ENCODE measurements at places on chromosomes 5 and 9.

- no peak for DNase-seq
Measured at GRCh38 chr5:56482363-56482762, 249.2 kb upstream of the ANKRD55 start.

DNA sequence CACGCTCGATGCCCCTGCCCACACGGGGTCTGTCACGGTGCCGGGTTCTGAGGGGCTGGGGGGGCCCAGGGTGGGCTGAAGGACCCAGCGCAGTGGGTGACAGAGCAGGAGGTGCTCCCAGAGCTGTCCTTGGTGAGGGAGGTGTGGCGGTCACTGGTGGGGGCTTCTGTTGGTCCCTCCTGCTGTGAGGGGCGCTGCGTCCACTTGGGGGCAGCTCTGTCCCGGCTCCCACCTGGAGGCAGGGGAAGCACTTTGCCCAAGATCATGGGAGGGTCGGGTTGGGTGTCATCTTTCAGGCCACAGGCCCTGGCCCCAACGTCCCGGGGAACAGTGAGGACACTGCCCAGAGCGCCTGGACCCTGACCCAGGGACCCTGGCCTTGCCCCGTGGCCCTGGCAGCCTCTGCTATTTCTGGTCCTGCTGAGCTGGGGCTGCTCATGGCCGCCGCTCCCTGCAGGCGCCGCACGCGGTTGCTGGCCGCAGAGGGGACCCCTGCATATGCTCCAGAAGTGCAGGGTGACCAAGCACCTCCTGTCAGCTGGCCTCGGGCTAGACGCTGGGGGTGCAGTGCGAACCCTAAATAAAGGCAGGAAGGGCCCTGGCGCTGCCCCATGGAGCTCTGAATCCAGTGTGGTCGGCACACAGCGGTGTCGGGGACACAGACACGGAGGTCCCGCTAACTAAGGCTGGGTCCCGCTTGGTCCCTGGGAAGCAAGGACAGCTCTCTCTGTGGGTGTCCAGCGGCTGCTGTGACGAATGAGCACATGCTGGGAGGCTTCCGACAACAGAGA lies 11.6 kb upstream of the RNU6ATAC start:
- DNase-seq, result no peak

DNA sequence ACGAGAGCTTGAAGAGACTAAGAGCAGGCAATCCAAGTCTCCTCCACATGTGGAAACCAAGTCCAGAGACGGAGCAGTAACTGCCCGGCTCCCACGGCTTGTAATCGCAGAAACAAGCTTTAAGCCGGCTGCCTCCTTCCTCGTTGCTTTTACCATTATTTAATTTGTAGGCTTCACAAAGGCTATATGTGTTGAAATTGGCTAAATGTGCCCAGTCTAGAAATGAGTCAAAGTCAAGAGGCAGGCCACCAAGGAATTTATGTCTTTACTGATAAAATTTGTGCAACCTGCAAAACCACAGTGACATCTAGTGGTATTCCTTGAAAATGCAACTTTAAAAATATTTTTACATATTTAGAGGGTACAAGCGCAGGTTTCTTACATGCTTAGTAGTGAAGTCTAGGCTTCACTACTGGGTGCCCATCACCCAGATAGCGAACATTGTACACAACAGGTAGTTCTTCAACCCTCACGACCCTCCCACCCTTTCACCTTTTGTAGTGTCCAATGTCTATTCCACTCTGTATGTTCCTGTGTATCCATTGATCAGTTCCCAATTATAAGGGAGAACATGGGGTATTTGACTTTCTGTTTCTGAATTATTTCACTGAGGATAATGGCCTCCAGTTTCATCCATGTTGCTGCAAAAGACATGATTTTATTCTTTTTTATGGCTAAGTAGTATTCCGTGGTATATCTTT lies 33.5 kb upstream of the EBF1 start:
- no peak for DNase-seq

DNA sequence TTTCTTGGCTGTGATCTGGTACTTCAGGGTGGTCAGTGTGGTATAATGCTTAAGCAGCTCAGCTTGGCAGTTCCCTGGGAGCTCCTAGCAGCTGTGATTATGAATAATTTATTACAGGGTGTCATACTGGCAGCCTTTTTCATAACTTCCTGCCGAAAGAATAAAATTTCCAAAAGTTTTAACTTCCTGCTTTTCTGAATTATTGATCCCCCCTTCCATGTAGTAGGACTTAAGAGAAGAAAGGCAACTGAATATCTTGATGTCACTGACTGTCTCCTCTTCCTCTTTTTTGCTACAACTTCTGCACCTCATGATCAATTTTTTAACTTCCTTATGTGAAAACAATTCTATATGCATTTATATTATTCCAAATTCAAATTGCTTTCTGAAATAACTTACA lies 74.3 kb upstream of the SPEF2 start:
- no peak for DNase-seq

DNA sequence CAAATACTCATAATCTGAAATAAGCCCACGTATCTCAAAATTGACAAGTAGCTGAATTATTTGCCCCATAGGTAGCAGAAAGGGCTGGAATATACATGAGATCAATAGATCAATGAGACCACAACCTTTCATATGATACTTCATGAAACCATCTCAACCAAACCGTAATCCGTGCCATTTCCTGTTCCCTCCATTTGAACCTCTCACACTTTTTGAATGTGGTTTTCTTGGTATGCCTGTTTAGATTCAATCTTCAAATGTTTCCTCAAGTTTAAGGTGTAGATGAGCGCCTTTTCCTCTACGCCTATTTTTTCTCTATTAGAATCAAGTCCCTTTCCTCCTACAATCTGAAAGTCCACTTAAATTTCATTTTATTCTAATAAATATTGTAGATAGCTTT lies 805.5 kb downstream of the EFNA5 start:
- DNase-seq, result no peak

DNA sequence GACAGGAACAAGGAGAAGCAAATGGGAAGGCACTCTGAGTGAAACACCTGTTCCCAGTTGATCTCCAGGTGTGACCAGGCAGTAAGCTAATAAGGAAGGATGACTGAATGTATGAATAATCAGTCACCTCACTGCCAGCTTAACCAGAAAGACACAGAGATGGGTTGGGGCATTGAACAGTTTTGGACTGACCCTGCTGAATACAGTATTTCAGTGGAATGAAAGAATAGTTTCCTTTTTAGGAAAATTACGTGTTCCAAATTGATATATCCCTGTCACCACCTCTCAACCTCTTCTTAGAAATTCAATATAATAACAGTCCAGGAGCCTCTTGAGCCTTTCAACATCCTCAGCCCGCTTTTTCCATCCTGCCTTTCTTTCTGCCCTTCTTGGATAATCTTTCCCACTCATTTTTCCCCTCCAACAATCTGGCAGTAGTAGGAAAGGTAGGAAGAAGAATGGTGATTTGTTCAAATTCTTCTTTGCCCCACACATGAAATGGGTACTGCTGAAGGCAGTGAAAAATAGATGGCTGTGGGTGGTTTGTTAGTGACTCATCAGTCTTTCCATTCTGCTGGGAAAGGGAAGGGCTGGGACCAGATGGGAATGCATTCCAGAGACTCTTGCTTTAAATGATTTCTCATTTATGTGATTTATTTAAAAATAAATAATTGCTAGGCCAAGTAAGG lies 117.9 kb downstream of the ZSWIM6 start:
- no peak for DNase-seq

GRCh38 chr9:126347911-126348760 lies 21.5 kb downstream of the MVB12B start:
- no peak for DNase-seq

- DNase-seq, result no peak
Measured at GRCh38 chr5:39214912-39215709, 4.3 kb downstream of the FYB1 start.

GRCh38 chr5:179368126-179368805 lies 23.0 kb upstream of the ADAMTS2 start:
- DNase-seq, result no peak

DNA sequence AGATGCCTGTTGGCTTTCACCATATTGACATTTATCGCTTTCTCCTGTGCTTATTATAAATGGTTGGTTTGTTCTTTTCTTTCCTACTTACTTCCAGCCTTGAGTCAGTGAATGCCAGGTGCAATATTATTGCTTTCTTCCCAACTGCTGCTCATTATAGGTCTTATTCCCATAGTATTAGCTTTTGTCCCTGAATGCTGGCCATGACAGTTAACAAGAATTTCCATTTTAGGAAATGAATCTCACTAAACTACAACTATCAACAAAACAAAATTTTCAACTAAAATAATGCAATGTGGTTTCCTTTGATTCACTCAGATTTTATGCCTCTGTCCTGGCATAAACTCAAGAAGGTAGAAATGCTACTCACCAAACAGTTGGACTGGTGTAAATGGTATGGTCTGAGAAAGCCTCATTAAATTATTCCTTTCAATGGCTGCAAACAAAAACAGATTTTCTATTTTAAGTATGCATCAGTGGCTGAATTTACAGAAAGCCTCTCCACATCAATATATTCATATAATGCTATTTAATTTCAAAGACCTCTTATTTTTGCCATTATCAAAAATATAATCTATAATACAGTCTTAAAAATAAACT lies 145.4 kb downstream of the TRPM6 start:
- no peak for DNase-seq

- no peak for DNase-seq
Measured at GRCh38 chr5:140966293-140967225, at the start of gene PCDHAC2. Gene PCDHAC2 (plus strand): TSS chr5:140966476. CDS start chr5:140966767, 291 bp downstream.

- DNase-seq, result no peak
Measured at GRCh38 chr5:165263536-165263935, 1758.1 kb downstream of the MAT2B start.

DNA sequence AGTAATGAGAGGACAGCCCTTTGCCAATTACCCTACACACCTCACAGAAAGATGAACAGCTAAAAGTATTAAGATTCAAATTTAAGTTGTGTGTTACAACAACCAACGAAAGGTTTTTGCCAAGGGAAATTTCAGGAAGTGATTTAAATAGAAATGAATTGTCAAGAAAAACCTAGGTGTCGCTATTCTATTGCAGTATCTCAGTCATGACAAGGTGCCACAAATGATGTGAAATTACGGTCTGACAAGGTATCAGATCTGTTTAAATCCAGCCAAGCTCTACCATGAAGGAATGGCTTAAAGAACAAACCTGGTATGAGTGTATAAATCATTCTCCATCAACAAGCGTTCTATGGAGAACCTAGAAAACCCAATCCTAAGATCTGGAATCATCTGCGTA lies 189.7 kb downstream of the ATPSCKMT start:
- no peak for DNase-seq

GRCh38 chr5:15692706-15693381 lies 192.9 kb downstream of the FBXL7 start:
- DNase-seq, result no peak

GRCh38 chr5:129367883-129368282 lies 92.2 kb upstream of the ADAMTS19 start:
- no peak for DNase-seq

GRCh38 chr5:133381571-133382365 lies 230.6 kb downstream of the FSTL4 start:
- no peak for DNase-seq

DNA sequence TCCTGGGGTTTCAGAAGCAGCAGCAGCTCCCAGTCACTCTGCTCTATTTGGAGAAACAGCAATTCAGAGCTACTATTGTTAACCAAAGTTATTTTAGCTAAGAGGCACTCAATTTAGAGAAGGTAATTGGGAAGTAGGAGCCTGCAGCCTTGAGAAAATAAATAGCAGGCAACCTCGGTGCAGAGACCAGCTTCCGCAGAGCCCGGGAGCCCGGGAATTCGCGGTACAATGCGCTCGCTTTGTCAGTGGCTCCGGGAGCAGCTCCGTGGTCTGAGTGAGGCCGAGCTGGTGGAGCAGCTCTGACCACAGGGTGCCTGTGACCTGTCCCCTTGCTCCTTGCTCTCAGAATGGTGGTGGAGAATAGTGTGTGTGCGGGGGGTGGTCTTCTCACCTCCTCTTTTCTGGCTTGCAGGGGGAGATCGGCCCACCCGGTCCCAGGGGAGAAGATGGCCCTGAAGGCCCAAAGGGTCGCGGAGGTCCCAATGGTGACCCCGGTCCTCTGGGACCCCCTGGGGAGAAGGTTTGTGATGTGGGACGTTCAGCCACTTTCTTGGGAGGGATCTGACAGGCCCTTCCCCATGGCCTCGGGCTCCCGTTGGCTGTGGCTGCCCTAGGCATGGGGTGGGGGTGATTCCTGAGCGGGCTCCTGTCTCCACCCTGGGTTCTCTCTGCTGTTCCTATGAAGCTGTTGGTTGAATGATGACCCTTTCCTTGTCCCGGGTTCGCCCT lies 95.9 kb upstream of the FCN2 start:
- DNase-seq, result no peak

GRCh38 chr9:76704593-76705204 lies 59.5 kb upstream of the PCA3 start:
- DNase-seq, result no peak

GRCh38 chr5:169079697-169080096 lies 221.2 kb downstream of the SLIT3 start:
- no peak for DNase-seq

GRCh38 chr5:77882670-77883257 lies 106.6 kb upstream of the TBCA start:
- no peak for DNase-seq

GRCh38 chr9:31601666-31602065 lies 782.8 kb upstream of the ACO1 start:
- DNase-seq, result no peak

DNA sequence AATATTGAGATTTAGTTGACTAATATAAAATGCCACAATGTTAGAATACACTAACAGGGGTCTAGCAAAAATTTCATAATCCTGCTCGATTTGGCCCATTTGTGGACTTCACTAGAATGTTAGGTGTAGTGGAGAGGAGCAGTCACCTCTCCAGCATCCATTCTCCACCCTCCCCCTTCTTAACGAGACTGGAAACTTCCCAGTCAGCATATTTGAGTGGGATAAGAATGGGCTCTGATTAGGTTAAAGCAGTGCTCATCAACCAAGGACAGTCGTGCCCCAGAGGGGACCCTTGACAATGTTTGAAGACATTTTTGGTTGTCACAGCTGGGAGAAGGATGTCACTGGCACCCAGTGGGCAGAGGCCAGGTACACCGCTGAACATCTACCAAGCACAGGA lies 46.7 kb downstream of the FANCC start:
- no peak for DNase-seq

DNA sequence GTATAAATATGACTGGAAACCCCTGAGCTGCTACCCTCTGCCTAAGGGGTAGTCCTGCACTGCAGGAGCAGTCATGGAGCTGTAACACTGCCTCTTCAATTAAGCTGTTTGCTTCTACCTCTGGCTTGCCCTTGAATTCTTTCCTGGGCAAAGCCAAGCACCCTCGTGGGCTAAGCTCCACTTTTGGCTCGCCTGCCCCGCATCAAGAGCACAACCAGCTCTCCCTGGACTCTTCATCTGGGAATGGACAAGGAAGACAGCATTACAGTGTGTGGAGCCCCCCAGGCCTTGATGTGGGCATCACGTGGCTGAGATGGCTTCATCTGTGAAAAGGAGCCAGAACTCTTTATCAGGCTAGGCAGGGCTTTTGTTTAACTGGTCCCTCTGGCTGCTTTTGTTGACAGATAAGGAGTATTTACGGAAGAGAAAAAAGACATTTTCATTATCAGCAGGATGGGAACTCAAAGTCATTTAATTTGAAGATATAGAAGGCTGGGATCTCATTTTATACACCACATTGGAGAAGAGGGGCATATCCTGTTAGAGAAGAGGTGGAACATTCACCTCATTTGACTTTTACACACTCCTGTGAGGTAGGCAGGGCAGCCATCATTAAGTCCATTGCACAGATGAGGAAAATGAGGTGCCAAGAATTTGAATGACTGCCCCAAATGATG lies 137.8 kb downstream of the SEMA6A start:
- DNase-seq, result no peak

All from activated CD4-positive, alpha-beta T cell treated with anti-CD3 and anti-CD28 coated beads, Interleukin-2, amount 50 U/mL, for 24 hours (primary cell).